Cerebellar nuclear complex (tissue), 1 donor: ENCODE measurements at places on chromosomes 6 and 20.
A peak's percentile ranks its signal among the peaks of the same experiment; 100 is the strongest.

GRCh38 chr6:165718491-165718891 lies 55.5 kb upstream of the PDE10A start:
- no peak for DNase-seq

DNA sequence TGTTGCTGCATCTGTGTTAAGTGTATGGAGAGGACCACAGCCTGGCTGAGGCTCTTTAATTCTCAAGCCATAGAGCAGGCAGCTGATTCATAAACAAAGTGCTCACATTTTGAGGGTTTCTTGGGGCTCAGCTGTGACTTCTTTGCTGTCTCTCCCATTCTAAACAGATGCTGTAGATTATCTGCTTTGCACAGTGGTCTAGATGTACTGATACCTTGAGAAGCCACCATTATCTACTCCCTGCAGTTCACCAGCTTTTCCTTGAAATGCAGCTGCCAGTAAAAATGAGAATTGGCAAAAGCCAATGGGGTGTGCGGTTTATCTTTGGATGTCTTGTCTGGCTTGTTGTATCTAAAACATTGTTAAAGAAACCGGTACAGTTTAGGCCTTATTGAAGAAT lies 5.2 kb upstream of the CNR1 start:
- no peak for DNase-seq

GRCh38 chr20:34629342-34629741 lies 47.5 kb downstream of the PIGU start:
- DNase-seq, result no peak

GRCh38 chr6:34412643-34413214 lies 13.1 kb downstream of the RPS10 start:
- no peak for DNase-seq

DNA sequence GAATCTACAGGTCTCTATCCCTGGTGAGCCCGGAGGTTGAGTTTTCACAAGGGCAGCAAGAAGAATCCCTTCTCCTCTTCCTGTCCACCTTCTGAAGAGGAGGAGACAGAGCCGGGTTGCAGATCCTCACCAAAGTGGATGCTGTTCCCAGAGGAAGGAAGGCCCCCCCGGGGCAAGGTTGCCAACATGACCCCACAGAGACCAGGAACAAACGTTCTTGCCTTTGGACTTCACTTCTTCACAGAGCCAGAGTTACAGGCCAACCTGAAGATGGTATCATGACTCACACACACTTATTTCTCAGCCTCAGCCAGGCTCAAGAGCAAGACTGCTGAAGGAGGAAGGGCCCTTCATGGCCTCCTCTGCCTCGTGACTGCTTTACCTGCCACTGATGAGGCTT lies 384.3 kb downstream of the CD83 start:
- DNase-seq, result no peak

GRCh38 chr6:43078691-43079090 lies 2.6 kb downstream of the PTK7 start:
- no peak for DNase-seq

DNA sequence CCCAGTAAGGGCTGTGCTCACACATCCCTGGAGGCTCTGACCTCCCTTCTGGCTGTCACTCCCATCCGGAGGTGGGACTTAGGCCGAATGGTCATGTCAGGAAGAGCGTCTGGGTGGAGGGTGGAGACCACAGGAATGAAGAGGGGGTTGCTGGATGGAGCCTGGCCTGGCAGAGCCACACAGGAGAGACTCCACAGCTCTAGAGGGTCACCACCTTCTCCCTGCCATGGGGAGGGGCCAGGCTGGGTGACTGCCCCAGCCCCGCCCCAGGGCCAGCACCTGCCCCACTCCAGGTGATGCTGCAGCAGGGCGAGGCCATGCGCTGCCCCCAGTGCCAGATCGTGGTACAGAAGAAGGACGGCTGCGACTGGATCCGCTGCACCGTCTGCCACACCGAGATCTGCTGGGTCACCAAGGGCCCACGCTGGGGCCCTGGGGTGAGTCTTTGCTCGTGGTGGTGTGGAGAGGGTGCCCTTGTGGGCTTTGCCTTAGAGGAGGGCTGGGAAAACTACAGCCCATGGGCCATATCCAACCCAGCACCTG lies 20.6 kb downstream of the RBCK1 start:
- no peak for DNase-seq

DNA sequence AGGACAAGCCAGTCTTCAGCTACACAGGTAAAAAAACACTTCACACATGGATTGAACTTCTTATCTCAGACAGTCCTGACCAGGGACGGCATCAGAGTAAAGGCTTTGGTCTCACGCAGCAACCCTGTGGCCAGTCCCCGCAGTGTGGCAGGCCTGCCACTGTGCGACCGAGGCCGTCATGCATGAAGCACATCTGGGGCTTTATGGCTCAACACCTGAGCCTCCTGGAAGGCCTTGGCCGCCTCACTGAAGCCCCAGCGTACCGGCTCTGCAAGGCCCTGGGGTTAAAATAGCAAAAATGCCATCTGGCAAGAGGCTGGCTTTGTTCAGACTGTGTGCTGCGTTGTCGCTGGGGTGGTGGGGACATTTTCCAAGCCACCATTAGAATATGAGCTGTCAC lies 32.8 kb downstream of the TBC1D7 start:
- no peak for DNase-seq

DNA sequence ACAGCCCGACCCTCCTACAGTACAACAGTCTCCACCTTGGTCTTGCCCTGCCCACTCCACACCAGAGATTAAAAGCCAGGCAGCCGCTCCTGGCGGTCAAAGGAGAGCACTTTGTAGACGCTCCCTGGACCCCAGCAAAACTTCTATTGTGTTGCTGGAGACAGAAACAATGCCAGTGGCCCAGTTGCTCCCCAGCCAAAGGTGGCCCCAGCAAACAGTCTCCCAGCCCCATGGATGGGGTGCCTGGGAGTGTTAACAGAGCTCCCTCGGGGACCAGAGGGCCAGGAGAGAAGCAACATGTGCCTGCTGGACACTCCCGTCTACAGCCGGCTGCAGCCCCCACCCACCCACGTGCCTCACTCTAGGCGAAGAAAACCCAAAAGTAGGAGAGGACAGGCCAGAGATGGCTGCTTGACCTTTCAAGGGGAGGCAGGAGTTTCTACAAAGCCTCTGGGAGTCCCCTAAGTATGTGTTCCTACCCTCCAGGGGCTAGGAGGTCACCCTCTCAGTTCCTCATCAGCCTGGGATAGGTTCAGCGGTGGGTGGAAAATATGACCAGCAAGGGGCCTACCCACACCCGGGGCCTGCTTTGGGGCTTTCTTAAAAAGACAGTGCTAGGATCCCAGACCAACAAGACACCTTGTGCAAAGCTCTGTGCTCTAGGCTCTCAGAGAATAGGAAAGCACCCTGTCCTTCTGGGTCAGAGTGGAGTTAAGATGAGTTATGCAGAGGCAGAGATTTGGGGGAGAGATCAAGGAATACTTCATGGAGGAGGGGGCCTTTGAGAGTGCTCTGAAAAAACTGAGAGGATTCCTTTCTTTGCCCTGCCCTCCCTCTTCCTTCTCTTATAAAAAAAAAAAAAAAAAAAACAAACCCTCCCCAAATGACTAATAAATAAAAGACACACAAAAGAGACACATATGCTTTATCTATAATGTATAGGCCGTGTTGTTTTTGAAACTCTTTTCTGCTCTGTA lies 19.0 kb upstream of the PREX1 start:
- no peak for DNase-seq

GRCh38 chr6:90646940-90647339 lies 60.1 kb upstream of the MAP3K7 start:
- no peak for DNase-seq

GRCh38 chr6:134495890-134496248 lies 178.0 kb upstream of the SGK1 start:
- no peak for DNase-seq

DNA sequence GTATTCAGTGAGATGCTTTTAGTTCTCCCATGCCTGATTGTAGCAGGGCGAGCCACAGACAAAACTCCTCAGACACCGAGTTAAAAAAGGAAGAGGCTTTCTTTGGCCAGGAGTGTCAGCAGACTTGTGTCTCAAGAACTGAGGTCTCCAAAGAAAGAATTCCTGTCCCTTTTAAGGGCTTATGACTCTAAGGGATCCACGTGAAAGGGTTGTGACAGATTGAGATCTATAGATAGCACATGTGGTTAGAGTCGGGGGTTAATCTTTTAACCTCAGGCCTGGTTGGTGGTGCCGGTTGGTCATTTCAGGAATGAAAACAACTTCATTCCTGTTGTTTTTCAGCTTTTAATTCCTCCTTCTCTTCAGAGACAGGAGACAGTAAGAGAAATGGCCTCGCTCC lies 168.8 kb upstream of the GRIK2 start:
- no peak for DNase-seq

- DNase-seq, result no peak
Observed at GRCh38 chr6:51866867-51867266, 220.5 kb downstream of the PKHD1 start.

DNA sequence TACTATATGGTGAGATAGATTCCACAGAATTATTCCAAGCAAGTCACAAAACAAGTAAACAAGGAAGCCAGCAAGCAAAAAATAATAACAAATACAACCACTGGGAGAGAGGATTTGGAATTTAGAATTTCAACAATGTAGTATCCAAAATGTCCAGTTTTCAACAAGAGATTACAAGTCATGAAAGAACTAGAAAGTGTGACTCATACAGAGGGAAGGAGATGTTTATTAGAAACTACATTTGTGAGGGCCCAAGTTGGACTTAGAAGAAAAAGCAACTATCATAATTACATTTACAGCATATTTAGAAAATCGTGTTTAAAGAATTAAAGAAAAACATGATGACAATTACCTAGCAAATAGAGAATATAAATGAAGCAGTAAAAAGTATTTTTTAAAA lies 494.6 kb upstream of the ID4 start:
- DNase-seq, result no peak

- DNase-seq, result no peak
Observed at GRCh38 chr6:44051515-44051914, 75.7 kb downstream of the MRPL14 start.

DNA sequence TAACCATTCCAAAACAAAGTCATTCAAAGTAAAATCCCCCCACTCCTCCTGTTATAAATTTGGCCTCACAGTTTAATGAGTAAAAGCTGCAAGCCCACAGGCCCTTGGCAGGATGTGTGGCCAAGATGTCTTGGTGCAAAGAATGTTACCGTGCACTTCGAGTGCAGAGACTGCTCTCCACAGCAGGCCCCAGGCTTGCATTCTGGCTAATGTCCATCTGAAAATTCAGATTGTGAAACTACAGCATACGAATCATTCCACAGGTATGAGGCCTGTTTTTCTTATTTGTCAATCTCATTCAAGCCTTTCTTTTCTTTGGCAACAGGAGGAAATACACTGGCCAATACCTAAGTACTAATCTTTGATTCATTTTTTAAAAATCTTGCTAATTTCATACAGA lies 7.1 kb downstream of the RPS6KA2 start:
- DNase-seq, result no peak

- DNase-seq, result no peak
Observed at GRCh38 chr20:33370291-33370690, 31.0 kb downstream of the CDK5RAP1 start.

- no peak for DNase-seq
Observed at GRCh38 chr6:137522198-137522798, 28.1 kb upstream of the OLIG3 start.

DNA sequence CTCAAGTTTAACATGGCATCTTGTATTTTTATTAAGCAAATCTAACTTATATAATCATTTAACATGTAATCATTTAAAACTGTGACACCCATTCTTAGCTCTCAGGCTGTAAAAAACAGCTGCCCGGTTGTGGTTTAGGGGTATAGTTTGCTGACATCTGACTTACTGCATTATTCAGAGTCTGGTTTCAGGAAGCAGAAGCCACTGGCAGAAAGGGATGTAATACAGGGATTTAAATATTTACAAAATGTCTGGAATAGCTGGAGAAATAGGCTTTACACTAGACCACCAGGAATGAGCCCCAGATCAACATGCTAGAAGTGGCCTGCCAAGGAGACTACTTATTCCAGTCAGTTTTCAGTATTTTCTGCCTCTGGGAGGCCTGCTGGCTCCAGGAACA lies 421.1 kb downstream of the CD109 start:
- no peak for DNase-seq

DNA sequence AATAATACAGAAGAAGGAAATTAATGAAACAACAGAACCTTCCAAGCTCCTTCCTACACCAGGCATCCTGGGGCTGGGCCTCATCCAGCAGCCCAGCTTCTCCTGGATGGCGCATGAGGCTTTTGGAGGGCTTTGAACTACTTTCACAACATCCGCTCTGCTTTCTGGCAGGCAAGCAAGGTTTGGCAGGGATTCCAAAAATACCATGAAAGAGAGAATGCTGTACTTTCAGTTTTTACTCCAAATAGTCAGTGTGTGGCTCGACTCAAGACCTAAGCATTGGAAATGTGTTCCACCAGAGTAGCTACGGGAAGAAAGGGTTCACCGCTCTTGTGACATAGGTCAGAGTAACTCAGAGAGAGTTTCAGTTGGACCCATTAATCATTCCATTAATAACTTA lies 125.4 kb downstream of the OPRM1 start:
- DNase-seq, result peak; percentile 76

GRCh38 chr20:10960416-10960815 lies 286.6 kb upstream of the JAG1 start:
- no peak for DNase-seq

DNA sequence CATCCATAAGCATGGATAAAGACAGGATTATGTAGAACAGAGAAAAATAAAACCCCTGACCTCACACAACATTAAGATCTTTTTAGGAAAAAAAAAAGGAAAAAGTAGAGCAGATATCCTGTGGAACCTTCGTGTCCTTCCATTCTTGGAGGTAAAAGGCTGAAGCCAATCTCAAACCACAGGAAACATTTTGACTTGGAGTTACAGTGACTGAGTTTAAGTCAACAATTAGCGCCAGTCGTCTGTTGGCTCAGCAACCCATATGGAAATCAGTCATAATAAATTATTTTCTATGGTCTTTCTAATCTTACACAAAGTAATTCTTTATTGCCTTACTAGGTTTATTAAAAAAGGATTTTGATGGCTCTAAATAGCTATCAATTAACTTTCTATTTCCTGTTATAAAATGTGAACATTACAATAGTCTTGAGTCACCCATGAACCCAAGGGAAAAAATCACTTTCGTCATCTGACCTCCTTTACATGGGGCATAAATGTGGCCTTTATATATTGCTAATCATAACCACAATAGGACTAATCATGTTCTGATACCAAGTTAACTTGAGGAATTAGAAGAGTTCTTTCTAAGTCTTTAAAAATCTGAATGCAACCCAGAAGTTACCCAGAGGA lies 592.9 kb downstream of the TFAP2B start:
- no peak for DNase-seq
